Activated naive CD8-positive, alpha-beta T cell treated with anti-CD3 and anti-CD28 coated beads, Interleukin-2, amount 50 U/mL, for 24 hours (primary cell): ENCODE measurements at places on chromosomes 5 and 9.

GRCh38 chr5:32217886-32218396 is 43.8 kb upstream of the GOLPH3 start:
- no peak for DNase-seq

DNA sequence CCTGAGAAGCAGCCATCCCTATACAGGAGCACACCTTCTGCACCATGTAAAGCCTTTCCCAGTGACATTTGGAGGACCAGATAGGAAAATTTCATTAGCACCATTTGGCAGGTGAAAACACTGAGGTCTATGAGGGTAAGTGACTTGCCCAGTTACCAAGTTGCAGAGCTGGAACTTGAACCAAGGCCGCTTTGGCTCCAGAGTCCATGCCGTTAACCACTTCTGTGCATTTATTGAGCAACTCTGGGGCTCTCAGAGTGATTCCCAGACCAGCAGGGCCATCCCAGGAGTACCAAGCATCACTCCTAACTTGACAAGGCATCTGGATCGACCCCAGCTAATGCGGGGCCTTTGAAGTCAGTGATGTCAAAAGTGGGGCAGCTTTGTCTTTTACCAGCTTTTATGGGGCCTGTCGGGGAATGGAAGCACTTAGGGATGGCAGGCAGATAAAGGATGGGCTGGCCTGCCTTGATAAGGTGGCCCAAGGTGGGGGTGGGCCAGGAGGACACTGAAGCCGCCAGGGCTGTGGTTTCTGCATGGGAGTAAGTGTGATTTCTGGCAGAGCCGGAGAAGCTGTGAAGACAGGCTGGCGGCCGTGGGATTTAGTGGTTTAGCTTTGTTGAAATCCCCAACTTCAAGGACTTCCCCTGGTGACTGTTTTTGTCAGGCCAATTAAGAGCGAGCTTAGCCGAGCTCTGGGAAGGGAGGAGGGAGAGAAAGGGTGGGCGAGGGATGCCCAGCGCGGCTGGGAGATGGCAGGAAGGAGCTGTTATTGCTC is 127.3 kb downstream of the MACROH2A1 start:
- no peak for DNase-seq

GRCh38 chr5:169104937-169105494 is 195.9 kb downstream of the SLIT3 start:
- no peak for DNase-seq

DNA sequence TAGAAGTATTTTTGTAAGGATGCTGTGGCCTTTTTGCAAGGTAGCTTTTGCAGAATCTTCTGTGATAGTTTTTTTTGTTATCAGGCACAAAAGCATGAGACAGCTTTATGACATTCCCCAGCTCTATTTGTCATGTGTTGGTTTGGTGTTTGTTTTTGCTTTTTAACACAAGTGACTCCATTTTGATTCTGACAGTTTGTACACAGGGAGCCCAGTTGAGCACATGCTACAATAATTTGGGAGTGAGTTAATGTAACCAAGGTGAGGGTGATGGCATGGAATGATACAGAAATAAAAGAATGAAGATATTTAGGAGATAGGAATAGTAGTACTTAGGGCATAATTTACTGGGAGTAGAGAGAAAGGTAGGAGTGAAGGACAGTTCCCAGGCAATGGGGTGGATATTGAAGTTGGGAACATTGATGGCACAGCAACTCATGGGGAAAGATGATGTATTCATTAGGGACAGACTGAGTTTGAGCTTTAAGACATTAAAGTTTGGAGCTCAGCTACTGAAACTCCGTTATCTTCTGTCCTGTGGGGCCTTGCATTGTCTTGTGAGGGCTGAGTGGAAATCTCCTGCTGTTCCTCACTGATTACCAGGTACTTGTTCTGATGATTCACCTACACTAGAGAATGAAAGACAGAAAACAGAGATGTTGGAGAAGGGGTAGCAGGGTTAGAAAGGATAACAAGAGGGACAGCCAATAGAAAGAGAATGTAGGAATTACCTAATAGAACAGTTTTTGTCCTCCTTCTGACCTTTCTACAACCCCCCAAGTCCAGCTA is 88.3 kb upstream of the CCDC112 start:
- no peak for DNase-seq

DNA sequence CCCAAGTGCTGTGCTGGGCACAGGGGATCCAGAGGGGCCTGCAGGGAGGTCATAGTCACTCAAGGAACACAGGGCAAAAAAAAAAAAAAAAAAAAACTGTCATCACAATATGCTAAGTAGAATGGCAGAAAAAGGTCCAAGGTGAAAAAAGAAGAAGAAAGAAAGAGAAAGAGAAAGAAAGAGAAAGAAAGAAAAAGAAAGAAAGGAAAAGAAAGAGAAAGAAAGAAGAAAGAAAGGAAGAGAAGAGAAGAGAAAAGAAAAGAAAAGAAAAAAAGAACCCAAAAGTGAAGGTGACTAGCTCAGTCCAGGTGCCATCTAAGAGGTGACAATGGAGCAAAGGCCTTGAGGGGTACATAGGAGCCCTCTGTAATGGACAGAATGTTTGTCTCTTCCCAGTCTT is 73.9 kb downstream of the PDE6A start:
- no peak for DNase-seq
